NCI-H1417 treated with DMSO at 0.1 percent for 48 hours (cell line): ENCODE measurements at places on chromosomes 11 and 22.

GRCh38 chr22:42754658-42755057 is 34.0 kb upstream of the A4GALT start:
- DNase-seq: no peak

GRCh38 chr22:33564683-33565082 is 355.6 kb downstream of the LARGE1 start:
- DNase-seq: no peak

GRCh38 chr22:40400159-40400558 is 29.8 kb downstream of the SGSM3 start:
- no peak for DNase-seq

GRCh38 chr11:132718711-132719671 is 813.3 kb downstream of the OPCML start:
- DNase-seq: no peak

DNA sequence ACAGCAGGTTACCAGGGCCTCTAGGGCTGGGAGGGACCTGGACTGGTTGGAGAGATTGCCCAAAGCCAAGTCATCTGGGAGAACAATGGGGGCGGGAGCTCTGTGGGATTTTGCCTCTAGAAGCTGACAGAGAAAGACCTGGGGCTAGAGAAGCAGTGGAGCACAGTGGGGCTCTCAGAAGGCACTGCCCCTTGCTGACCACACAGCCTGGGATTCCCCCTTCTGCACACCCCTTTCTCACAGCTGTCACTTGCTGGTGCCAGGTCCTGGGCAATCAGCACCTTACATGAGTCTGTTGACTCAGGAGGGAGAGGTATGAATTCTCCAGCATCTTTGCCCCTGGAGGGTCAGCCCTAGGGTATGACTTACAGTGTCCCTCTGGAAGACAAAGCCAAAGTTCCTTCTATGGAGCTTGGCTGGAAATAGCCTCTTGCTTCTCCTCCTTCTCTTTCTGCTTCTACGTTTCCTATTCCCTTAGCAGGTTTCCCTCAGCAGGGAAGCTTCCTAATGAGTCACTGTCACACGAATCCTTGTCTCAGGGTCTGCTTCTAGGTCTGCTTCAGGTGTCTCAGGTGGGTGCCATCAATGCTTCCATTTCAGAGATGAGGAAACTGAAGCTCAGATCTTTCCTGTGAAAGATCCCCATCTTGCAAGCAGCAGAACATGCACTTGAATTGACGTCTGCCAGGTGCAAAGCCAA is 27.0 kb downstream of the GDPD5 start:
- DNase-seq: no peak

DNA sequence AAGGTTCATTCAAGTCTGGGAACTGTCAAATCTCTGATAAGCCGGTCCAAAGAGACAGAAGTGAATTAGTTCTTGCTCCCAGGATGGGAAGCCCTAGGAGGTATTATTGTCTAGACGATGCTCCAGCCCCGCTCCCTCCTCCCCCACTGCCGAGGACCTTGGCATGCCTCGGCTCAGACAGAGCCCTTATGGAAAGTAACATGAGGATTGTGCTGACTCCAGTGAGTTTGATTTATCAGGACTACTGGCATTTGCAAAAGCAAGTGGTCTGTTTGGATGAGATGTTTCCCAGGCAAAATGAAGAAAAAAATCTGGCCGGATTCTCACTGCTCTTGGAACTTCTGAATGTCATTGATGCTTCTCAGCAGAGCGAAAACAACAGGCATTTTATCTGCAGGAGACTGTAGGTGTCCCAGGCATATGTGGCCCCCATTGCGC is 341.0 kb downstream of the ETS1 start:
- DNase-seq: no peak
